ENCODE measurements at places on chromosomes 16 and 17. TPM values are rescaled to one million over a fixed set of nuclear protein-coding genes. Genes with fewer than 3 reads are reported as not detected.

DNA sequence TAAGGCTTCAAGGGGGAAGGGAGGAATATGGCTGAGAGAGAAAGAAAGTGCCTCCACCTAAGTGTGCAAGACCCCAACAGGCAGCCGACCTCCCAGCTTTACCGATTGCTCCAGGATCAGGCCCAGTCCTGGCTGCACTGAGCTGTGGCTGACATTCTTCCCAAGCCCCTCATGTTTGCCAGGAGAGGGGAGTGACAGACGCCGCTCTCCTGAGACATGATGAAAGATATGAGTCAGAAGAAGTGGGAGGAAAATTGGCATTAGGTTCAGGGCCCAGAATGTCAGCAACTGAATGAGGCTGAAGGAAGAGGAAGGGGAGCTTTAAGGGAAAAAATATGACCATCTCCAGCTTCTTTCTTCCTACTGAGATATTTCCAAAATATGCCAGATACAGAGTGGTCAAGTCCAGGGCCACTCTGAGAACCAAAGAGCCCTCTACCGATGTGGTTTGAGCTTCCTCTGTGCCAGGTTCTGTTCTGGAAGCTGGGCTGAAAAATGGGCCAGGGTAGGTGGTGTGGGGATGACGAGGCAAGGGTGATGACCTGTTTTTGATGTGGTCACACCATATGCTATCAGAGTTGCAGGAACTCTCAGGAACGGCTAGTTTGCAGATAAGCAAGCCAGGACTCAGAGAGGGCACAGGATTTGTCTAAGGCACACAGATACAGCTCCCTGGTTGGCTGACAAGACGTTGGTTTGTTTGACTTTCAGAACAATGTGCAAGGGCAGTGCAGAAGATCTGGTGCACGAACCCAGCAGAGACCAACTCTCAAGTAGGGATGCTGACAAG, 176.7 kb downstream of the SOX9 start:
- H3K27me3 ChIP-seq, result no peaks in the 10 kb centered on the region
- no peak for DNase-seq
- H3K36me3 ChIP-seq, result no peaks in the 10 kb centered on the region
- no peak overlapping the region for H3K4me3 ChIP-seq
- H3K27ac ChIP-seq, result no peak overlapping the region
- H3K4me1 ChIP-seq, result no peaks in the 10 kb centered on the region

GRCh38 chr17:364308-364707, 11.7 kb upstream of the RPH3AL start:
- H3K27ac ChIP-seq, result no peak overlapping the region
- H3K27me3 ChIP-seq, result no peaks in the 10 kb centered on the region
- no peak overlapping the region for H3K4me3 ChIP-seq
- H3K36me3 ChIP-seq, result no peaks in the 10 kb centered on the region
- H3K4me1 ChIP-seq, result no peaks in the 10 kb centered on the region
- no peak for DNase-seq

DNA sequence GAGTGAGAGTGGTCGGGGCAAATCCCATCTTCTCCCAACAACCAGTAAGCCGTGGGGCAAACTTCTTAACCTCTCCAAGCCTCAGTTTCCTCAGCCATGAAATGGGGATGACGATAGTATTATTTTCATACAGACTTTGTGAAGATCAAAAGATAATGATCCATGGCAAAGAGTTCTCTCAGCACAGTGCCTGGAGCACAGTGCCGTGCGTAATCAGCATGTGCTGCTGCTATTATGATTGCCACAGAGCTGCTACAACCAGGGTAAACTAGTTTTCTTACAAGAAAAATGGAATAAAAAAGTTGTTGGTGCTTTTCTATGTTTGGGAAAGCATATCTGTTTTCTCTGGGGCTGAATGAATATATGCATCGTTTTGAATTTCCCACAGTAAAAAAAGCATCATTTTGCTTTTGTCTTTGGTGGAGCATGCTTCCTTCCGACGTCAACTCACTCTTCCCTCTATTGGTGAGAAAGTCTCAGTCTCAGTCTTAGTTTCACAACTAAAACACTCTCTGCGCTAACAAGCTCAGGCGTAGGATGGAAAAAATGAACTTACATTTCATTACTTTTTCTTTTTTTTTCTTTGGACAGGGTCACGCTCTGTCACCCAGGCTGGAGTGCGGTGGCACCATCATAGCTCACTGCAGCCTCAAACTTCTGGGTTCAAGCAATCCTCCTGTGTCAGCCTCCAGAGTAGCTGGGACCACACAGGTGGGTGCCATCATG, 37.2 kb downstream of the CDK5R1 start:
- DNase-seq, result no peak
- no peak overlapping the region for H3K27ac ChIP-seq
- H3K4me1 ChIP-seq, result peaks cover 14% of the 10 kb centered on the region
- no peaks in the 10 kb centered on the region for H3K36me3 ChIP-seq
- H3K27me3 ChIP-seq, result no peaks in the 10 kb centered on the region

DNA sequence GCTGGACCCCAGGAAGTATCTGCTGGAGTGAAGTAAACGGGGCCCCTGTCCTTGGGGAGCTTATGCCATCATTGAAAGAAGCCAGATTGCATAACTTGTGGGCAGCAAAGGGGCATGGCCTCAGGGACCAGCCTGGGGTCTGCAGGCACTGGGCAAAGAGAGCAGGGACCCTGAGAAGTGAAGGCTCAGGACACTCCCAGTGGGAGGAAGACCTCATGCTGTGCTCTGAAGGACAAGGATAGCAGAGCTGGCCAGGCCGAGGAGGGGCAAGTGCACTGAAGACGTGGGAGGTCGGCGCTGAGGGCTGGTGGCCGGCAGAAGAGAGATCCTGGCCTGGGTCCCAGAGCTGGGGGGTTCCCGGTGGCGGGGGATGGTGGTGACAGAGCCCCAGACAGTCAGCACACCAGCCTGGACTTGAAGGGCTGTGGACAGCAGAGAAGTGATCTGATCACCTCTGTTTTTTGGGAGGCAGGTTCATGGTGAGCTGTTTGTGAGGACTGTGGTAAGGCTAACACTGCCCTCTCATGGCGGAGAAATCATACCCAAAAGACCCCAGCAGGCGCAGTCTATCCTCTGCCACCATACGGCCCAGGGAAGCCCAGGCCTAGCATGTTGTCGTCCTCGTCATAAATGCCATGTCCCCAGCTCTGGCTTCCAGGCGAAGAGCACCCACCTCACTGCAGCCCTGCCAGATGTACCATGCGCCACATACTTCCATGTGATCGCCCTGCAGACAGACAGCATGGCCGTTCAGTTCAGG, 7.1 kb upstream of the CNP start:
- H3K36me3 ChIP-seq, result no peaks in the 10 kb centered on the region
- H3K4me1 ChIP-seq, result peaks cover 2% of the 10 kb centered on the region
- H3K27ac ChIP-seq, result no peak overlapping the region
- H3K27me3 ChIP-seq, result no peaks in the 10 kb centered on the region
- peak; percentile 91 for DNase-seq

DNA sequence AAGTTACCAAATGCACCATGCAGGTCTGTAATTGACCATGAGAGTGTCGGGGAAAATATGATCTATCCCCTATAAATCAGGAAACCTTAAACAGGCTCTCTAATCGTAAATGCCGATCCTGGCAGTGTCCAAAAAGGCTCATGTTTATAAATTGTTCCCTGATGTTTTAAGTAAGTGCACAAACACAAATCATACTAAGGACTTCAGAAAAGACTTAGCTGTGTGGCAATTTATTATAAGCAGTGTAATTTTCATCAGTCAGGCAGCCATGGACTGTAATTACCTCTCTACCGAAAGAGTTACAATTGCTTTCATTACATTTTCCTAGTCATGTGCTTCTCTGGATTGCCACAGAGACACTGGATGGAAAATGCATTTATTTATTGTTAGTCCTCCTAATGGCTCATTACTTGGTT, 73.4 kb upstream of the COX10 start:
- H3K27ac ChIP-seq, result no peak overlapping the region
- H3K4me1 ChIP-seq, result peaks cover 6% of the 10 kb centered on the region
- H3K36me3 ChIP-seq, result peaks cover 4% of the 10 kb centered on the region
- no peak overlapping the region for H3K4me3 ChIP-seq
- H3K27me3 ChIP-seq, result no peaks in the 10 kb centered on the region

MATCAP1 gene
- 42.1 TPM for total RNA-seq

GRCh38 chr16:66695471-66695934, 1.0 kb downstream of the CMTM4 start:
- peaks cover 12% of the 10 kb centered on the region for H3K36me3 ChIP-seq
- no peak for DNase-seq
- peaks cover 2% of the 10 kb centered on the region for H3K4me1 ChIP-seq
- no peaks in the 10 kb centered on the region for H3K27me3 ChIP-seq

GRCh38 chr17:15418781-15419180, 48.6 kb downstream of the CDRT4 start:
- peaks cover 3% of the 10 kb centered on the region for H3K36me3 ChIP-seq
- H3K27me3 ChIP-seq, result no peaks in the 10 kb centered on the region
- H3K4me1 ChIP-seq, result no peaks in the 10 kb centered on the region
- no peak overlapping the region for H3K4me3 ChIP-seq
- H3K27ac ChIP-seq, result no peak overlapping the region

GRCh38 chr17:48259694-48260291, 152.2 kb downstream of the SNX11 start:
- no peak overlapping the region for H3K27ac ChIP-seq
- H3K36me3 ChIP-seq, result no peaks in the 10 kb centered on the region
- no peaks in the 10 kb centered on the region for H3K27me3 ChIP-seq
- H3K4me3 ChIP-seq, result no peak overlapping the region
- no peaks in the 10 kb centered on the region for H3K4me1 ChIP-seq
- no peak for DNase-seq

GRCh38 chr16:83354015-83354414, 453.8 kb upstream of the HSBP1 start:
- no peaks in the 10 kb centered on the region for H3K27me3 ChIP-seq
- H3K36me3 ChIP-seq, result no peaks in the 10 kb centered on the region
- no peak overlapping the region for H3K27ac ChIP-seq

- DNase-seq, result peak; percentile 96
- peaks cover 7% of the 10 kb centered on the region for H3K36me3 ChIP-seq
- H3K27ac ChIP-seq, result peak overlapping the region; percentile 65
- no peaks in the 10 kb centered on the region for H3K27me3 ChIP-seq
These were observed 13.2 kb downstream of the IL4R start for GRCh38 chr16:27326738-27327585.

TOP3A gene
- total RNA-seq, result 63.3 TPM

SPN gene
- 1.1 TPM for total RNA-seq

DNA sequence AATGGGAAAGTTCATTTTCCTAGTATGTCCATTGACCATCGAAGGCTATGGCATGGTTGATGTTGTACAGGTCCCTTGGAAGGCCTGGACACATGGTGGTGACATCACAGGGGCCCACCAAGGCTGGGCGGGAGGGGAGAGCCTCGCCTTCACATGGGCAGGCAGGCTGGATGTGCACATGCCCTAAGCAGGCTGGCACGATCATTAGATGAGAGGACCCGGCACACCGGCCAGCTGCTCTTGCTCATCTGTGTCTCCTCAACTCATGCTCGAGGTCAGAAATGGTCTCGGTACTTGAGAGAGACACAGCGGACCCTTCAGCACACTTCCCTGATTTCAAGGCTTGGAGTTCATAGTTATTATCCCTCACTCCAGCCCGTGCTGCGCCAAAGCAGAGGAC, 416.9 kb upstream of the ZFHX3 start:
- no peaks in the 10 kb centered on the region for H3K27me3 ChIP-seq
- H3K36me3 ChIP-seq, result peaks cover 11% of the 10 kb centered on the region
- no peak overlapping the region for H3K4me3 ChIP-seq
- H3K4me1 ChIP-seq, result no peaks in the 10 kb centered on the region
- DNase-seq, result no peak

- peak; percentile 76 for DNase-seq
- peak overlapping the region; percentile 70 for H3K4me3 ChIP-seq
- H3K4me1 ChIP-seq, result no peaks in the 10 kb centered on the region
- peaks cover 22% of the 10 kb centered on the region for H3K36me3 ChIP-seq
- no peak overlapping the region for H3K27ac ChIP-seq
These were observed 28.6 kb upstream of the METRNL start for GRCh38 chr17:83050651-83051395.

GRCh38 chr16:81478876-81479511, 34.4 kb downstream of the CMIP start:
- H3K27me3 ChIP-seq, result no peaks in the 10 kb centered on the region
- DNase-seq, result no peak
- H3K4me1 ChIP-seq, result peaks cover 3% of the 10 kb centered on the region
- no peak overlapping the region for H3K4me3 ChIP-seq
- H3K27ac ChIP-seq, result no peak overlapping the region

- H3K4me3 ChIP-seq, result no peak overlapping the region
- H3K4me1 ChIP-seq, result no peaks in the 10 kb centered on the region
- DNase-seq, result no peak
- H3K36me3 ChIP-seq, result peaks cover 42% of the 10 kb centered on the region
- no peaks in the 10 kb centered on the region for H3K27me3 ChIP-seq
These were observed 28.4 kb upstream of the SLC12A3 start for GRCh38 chr16:56836410-56837230.

KRT28 gene
- total RNA-seq, result not detected

TMC5 gene
- 2.3 TPM for total RNA-seq

DNA sequence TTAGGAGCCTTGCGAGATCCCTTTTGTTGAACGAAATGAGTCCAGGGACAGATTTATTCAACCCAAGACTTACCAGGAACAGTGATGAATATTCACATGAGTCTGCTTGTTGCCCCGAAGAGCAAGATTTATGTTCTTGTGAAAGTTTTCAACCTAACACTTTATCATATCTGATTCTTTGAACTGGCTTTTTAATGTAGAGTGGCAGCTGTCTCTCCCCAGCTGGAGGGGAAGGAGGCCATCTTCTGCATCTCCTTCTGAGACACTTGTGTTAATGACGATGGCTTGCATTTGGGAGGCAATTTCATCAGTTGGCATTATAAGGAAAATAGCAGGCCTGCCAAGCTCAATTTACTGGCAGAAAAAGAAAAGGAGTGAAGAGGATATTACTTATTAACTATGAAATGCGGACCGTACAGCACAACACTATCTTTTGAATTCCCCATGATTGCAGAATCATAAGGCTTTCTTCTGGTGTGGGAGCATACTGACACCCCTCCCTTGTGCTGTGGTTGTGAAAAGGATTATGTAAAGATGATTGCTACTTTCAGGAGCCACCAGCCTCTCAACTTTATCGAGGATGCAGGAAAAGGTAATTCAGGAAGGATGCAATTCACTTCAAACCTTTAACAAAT, 35.7 kb downstream of the SMARCE1 start:
- no peak overlapping the region for H3K27ac ChIP-seq
- DNase-seq, result no peak
- H3K27me3 ChIP-seq, result no peaks in the 10 kb centered on the region

DNA sequence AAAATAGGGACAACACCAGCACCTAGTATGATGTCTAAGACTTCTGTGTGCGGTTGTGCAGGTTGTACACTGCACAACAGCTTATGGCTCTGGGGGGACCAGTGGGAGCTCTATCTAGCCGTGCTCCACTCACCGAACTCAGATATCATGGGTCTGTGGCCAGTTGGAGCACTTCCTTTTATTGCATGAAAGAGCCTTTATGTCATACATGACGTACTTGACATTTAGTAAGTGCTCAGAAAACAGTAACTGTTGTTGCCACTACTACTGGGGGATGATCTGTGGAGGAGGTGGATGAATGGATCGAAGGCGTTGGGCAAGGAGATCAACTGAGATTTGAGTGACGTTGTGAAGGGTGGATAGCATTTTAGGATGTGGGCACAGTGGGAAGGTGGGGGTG, 368.8 kb downstream of the SNX29 start:
- no peaks in the 10 kb centered on the region for H3K36me3 ChIP-seq
- H3K4me3 ChIP-seq, result no peak overlapping the region
- no peak for DNase-seq
- no peaks in the 10 kb centered on the region for H3K4me1 ChIP-seq

GRCh38 chr16:86591270-86591669, 12.9 kb downstream of the FOXL1 start:
- H3K4me1 ChIP-seq, result no peaks in the 10 kb centered on the region
- no peaks in the 10 kb centered on the region for H3K36me3 ChIP-seq
- H3K4me3 ChIP-seq, result no peak overlapping the region
- H3K27me3 ChIP-seq, result no peaks in the 10 kb centered on the region
- H3K27ac ChIP-seq, result no peak overlapping the region

- DNase-seq, result peak; percentile 59
- H3K27ac ChIP-seq, result no peak within 1 kb of the TSS
- H3K27me3 ChIP-seq, result no peaks in the 10 kb centered on the region
- H3K36me3 ChIP-seq, result peaks cover 17% of the 10 kb centered on the region
These were observed at the start of gene BRICD5 for GRCh38 chr16:2210386-2211365. TSS of gene BRICD5 (minus strand) at chr16:2210863. CDS start at chr16:2210833, 30 bp downstream.

PRKAR1A gene
- 163 TPM for total RNA-seq

CYB5D1 gene
- total RNA-seq, result 18.0 TPM
